ENCODE measurements at places on chromosomes 12 and 14. TPM values are rescaled to one million over a fixed set of nuclear protein-coding genes. Genes with fewer than 3 reads are reported as not detected.

DNA sequence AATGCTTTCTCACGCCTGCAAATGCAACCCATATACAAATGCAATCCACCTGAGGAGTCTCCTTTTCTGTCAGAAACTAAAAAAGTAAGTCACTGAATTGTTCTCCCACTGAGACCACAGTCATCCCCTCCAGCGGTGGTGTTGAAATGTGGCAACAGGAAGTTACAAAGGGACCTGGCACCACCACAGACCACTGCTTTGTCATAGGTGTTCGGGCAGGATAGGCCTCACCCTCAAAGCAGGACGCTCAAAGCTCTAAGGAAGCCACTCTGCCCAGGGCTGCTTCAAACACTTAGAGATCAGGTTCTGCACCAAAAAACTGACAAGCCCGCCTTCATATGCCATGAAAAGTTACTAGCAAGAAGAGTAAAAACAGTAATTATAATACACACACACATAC lies 11.3 kb downstream of the PHLDA1 start:
- H3K36me3 ChIP-seq = no peaks in the 10 kb centered on the region
- peak overlapping the region; percentile 40 for H3K27ac ChIP-seq
- no peak for DNase-seq
- H3K4me1 ChIP-seq = no peaks in the 10 kb centered on the region

GRCh38 chr14:89279649-89280232 lies 137.3 kb downstream of the FOXN3 start:
- H3K27me3 ChIP-seq = no peaks in the 10 kb centered on the region
- H3K4me1 ChIP-seq = no peaks in the 10 kb centered on the region
- DNase-seq = no peak

DNA sequence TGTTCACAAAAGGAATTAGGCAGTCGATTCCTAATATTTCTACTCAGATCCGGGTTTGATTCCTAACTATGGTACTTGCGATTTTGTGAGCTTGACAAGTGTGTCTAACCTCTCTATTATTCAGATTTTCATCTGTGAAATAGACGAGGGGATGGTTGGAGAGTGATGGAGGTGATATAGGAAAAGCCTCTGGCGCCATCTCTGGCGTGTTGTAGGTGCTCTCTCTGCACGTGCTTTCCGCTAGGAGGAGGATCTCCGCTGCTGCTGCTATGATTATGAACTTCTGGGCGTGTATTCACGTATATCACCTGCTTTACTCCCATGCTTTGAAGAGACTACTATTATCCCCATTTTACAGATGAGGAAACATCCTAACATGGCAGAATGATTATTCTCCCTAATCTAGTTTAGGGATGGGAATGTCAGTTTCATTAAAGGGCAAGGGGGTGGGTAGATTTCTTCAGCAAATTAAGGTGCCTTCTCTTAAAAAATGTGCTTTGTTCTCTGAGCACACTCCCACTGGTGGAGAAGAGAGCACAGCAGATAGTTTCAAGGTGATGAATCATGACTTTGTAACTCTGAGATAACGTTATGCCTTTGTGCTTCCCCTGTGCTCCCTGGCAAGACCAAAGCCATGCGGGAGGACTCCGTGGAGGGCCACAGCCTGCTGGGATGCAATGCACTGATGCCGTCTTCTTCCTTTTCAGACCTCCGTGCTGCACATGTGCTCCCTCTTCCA lies 97.1 kb downstream of the PRIMA1 start:
- H3K36me3 ChIP-seq = no peaks in the 10 kb centered on the region
- H3K27me3 ChIP-seq = no peaks in the 10 kb centered on the region
- H3K27ac ChIP-seq = no peak overlapping the region

- H3K27me3 ChIP-seq = no peaks in the 10 kb centered on the region
- H3K27ac ChIP-seq = peak overlapping the region; percentile 97
- H3K36me3 ChIP-seq = no peaks in the 10 kb centered on the region
- peaks cover 31% of the 10 kb centered on the region for H3K4me1 ChIP-seq
- H3K4me3 ChIP-seq = peak overlapping the region; percentile 43
These were observed 5.6 kb downstream of the TNFRSF1A start for GRCh38 chr12:6336079-6336888.

GRCh38 chr12:24102676-24103075 lies 153.2 kb upstream of the SOX5 start:
- no peak overlapping the region for H3K27ac ChIP-seq
- H3K36me3 ChIP-seq = no peaks in the 10 kb centered on the region
- no peak for DNase-seq
- H3K27me3 ChIP-seq = no peaks in the 10 kb centered on the region
- H3K4me1 ChIP-seq = no peaks in the 10 kb centered on the region

DNA sequence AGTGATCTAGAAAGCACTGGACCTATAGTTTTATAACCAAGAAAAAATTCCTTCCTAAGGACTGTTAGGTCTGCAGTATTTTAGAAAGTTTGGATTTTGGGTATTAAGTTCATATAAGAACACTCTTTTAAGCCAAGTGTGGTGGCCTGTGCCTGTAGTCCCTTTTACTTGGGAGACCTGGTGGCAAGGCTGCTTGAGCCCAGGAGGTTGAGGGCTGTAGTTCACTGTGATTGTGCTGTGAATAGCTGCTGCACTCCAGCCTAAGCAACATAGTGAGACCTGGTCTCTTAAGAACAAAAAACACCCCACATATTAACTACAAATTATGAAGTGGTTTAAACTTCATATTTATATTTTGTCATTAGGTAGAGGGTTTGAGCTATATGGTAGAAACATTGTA lies 9.7 kb downstream of the DNM1L start:
- no peaks in the 10 kb centered on the region for H3K36me3 ChIP-seq
- no peak for DNase-seq
- H3K27ac ChIP-seq = no peak overlapping the region
- no peaks in the 10 kb centered on the region for H3K4me1 ChIP-seq

- H3K4me3 ChIP-seq = peak overlapping the region; percentile 24
- H3K27me3 ChIP-seq = peaks cover 5% of the 10 kb centered on the region
- H3K4me1 ChIP-seq = no peaks in the 10 kb centered on the region
- peak overlapping the region; percentile 78 for H3K27ac ChIP-seq
- DNase-seq = no peak
- no peaks in the 10 kb centered on the region for H3K36me3 ChIP-seq
These were observed 1.5 kb downstream of the CRIP1 start for GRCh38 chr14:105487986-105488777.

DNA sequence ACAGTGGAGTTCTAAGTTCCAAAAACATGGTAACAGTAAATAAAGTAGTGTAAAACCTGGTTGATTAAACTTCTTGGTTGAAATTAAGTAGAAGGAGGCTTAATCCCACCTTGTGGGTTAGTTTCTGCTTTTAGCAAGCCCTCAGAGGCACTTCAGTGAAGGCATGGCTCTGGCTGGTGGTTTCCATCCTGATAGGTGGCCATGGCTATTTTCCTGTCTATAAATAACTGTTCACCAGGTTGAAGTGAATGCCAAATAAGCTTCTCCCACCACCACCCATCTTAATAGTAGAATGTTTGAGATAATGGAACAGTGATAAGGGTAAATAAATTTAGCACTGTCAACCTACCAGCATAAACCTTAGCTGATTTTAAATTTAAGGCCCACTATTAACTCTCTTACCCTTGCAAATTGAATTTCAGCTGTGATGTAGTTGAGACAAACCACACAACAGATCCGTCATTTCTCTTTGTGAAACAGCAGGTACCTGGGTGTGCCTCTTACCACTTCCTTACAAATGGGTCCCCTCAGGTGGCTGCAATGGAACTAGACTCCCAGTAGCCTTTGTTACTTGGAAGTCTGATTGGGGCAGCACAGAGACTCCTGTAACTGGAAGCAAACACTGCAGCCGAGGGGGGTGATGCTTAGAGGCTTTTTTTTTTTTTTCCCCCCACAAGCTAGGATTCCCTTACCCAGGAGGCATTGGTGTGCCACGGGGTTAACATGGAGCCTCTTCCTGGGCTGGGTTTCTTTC lies 41.4 kb downstream of the DAAM1 start:
- H3K27ac ChIP-seq = no peak overlapping the region
- H3K27me3 ChIP-seq = no peaks in the 10 kb centered on the region
- peaks cover 6% of the 10 kb centered on the region for H3K4me1 ChIP-seq
- H3K36me3 ChIP-seq = no peaks in the 10 kb centered on the region
- no peak overlapping the region for H3K4me3 ChIP-seq
- DNase-seq = no peak

The PIWIL1 gene
- not detected for total RNA-seq
